ENCODE measurements at places on chromosomes 12 and 14.

GRCh38 chr12:13062669-13063068, 18.5 kb downstream of the FAM234B start:
- DNase-seq: no peak

DNA sequence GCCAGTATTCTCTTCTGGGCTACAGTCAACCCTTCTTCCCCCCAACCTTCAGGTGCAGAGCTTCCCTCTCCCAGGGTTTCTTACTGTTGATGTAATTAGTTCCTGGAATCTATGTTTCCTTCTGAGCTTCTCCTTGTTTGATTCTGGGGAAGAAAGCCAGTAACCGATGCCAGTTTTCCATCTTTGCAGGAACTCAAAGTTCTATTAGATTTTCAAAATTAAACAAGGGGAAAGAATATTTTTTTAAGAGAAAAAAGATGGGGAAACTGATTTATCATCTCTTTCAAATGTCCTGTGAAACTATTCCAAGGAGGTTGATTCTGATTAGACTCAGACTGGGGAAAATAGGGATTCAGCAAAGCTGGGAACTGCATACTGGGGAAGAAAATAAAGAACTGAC, 17.9 kb upstream of the FAM234B start:
- DNase-seq: no peak

DNA sequence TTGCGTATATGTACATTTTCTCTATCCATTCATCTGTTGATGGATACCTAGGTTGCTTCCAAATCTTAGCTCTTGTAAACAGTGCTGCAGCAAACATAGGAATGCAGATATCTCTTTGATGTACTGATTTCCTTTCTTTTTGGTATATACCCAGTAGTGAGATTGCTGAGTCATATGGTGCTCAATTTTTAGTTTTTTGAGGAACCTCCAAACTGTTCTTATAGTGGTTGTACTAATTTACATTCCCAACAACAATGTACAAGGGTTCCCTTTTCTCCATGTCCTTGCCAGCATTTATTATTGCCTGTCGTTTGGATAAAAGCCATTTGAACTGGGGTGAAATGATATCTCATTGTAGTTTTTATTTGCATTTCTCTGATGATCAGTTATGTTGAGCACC, 44.3 kb downstream of the PELI2 start:
- no peak for DNase-seq

DNA sequence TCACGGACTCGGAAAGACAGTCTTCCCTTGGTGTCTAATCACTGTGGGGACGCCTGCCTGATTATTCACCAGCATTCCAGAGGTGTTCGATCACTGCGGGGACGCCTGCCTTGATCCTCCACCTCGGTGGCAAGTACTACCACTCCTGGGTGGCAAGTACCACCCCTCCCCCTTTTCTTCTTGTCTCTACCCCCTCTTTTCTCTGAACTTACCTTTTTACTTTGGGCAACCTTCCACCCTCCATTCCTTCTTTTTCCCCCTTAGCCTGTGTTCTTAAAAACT, 12.0 kb upstream of the LGMN start:
- DNase-seq: no peak

Data from amygdala (tissue), 56 donors.